Adrenal gland (tissue), 19 donors: ENCODE measurements at places on chromosomes 1 and 21.

GRCh38 chr1:11281518-11282331 is 8.7 kb downstream of the UBIAD1 start:
- no peak overlapping the region for H3K4me3 ChIP-seq
- no peaks in the 10 kb centered on the region for H3K27me3 ChIP-seq

GRCh38 chr1:56025942-56026341 is 553.4 kb downstream of the PLPP3 start:
- no peak for DNase-seq
- no peaks in the 10 kb centered on the region for H3K36me3 ChIP-seq
- H3K4me1 ChIP-seq: no peaks in the 10 kb centered on the region
- H3K27ac ChIP-seq: no peak overlapping the region

GRCh38 chr1:208218237-208219097 is 25.7 kb downstream of the PLXNA2 start:
- H3K36me3 ChIP-seq: peaks cover 4% of the 10 kb centered on the region
- H3K4me1 ChIP-seq: peaks cover 26% of the 10 kb centered on the region
- no peak for DNase-seq
- H3K4me3 ChIP-seq: no peak overlapping the region

GRCh38 chr1:155256058-155256852 is 972 bp upstream of the ENTREP3 start:
- DNase-seq: no peak
- H3K4me1 ChIP-seq: peaks cover 21% of the 10 kb centered on the region
- H3K27me3 ChIP-seq: no peaks in the 10 kb centered on the region
